ENCODE measurements at places on chromosomes 2 and 18.
A peak's percentile ranks its signal among the peaks of the same experiment; 100 is the strongest.

- DNase-seq, result no peak
Measured at GRCh38 chr2:119846021-119846420, 86.3 kb downstream of the PTPN4 start.

GRCh38 chr2:96763511-96764252, 3.0 kb downstream of the CNNM4 start:
- DNase-seq, result peak; percentile 34

- peak; percentile 92 for DNase-seq
Measured at GRCh38 chr18:36809590-36810381, 19.0 kb downstream of the TPGS2 start.

- no peak for DNase-seq
Measured at GRCh38 chr2:210337159-210337558, 22.2 kb upstream of the MYL1 start.

DNA sequence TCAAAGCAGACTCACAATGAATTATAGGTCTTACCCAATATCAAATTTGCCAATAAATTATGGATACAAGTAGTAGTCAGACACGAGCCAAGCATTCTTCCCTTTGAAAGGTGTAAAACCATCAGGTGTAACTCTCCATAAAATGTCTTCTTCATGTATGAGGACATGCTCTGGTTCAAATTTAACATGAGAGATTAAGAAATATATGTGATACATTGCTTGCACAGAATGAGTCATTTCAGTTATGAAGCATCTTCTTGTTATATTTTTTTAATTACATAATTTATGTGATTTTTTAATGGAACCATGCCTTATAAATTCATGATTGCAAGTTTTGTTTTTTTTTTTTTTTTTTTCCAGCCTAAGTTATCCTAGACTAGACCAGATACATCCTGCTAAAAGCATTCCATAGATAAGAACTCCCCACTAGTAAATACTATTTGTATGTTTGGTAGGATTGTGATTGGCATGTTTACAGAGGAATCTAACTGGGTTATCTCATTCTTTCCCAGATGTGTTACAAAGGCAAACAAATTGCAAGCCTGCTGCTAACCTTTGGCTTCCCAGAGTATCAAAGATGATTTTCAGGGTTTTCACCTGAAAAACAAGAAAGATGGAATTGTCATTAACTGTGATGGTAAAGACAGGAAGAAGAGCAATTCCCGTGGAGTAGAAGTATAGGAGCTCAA, 621.9 kb downstream of the XIRP2 start:
- DNase-seq, result no peak

- peak; percentile 17 for DNase-seq
Measured at GRCh38 chr2:44616667-44617155, 255.0 kb downstream of the CAMKMT start.

GRCh38 chr2:168710754-168711467, 91.5 kb upstream of the NOSTRIN start:
- DNase-seq, result no peak

- no peak for DNase-seq
Measured at GRCh38 chr2:10333966-10334365, 31.3 kb downstream of the HPCAL1 start.

- no peak for DNase-seq
Measured at GRCh38 chr2:239394978-239395377, 5.8 kb downstream of the HDAC4 start.

GRCh38 chr2:110126086-110126773, 10.6 kb upstream of the MALL start:
- DNase-seq, result peak; percentile 24

GRCh38 chr2:31213601-31214443, 3.5 kb downstream of the CAPN14 start:
- no peak for DNase-seq

DNA sequence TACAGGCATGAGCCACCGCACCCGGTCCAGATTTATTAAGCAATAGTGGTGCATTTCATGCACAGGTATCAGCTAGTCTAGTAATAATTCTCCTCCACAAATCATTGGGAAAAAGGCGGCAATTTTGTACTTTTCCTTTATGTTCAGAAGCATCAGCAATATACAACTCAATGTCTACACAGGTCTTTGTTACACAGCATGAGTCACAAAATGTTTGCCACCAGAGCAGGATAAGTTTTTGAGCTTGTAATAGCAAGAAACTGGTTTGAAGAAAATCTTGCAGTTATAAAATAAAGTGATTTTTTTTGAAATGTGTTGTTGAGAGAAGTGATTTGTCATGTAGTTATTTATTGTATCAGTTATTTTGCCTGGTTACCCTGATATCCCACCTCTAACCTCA, 4.8 kb upstream of the ITPRIPL1 start:
- DNase-seq, result no peak

- no peak for DNase-seq
Measured at GRCh38 chr2:23414106-23414505, 29.1 kb downstream of the KLHL29 start.

DNA sequence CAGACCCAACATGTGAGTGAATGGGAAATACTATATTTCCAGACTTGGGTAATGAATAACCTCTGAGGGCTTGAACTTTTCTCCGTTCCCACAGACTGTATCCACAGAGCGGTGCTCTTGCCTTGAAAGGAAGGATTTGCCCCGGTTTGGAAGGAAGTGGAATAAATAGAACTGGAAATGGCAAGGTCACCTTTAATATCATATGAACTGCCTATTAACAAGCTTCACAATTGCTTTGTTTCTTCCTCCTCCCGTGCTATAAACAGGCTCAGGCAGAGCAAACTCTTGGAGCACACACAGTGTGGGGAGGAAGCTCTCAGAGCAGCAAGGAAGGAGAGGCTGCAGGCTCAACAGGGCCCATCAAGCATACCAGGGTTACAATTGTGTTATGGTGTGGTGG, 28.5 kb upstream of the DARS1 start:
- no peak for DNase-seq

DNA sequence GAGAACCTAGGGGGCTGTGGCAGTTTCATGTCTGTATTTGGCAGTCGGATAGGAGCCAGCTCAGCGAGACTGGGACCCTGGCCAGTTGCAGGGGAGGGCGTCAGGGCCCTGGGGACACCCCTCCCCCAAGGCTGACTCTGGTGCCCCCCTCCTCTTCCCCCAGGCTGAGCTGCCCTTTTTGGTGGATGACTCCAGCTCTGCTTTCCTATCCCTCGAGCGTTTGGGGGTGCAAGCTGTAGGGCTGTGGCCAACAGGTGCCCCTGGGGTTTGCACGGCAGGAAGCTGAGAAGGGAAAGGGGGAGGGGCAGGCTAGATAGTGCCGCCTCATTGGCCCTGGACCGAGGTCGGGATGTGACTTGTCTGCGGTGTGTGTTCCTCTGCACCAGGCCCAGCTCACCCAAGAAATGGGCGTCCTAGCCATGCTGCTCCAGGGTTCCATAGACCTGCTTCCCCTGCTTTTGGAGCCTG, 26.4 kb downstream of the SPEG start:
- DNase-seq, result no peak

DNA sequence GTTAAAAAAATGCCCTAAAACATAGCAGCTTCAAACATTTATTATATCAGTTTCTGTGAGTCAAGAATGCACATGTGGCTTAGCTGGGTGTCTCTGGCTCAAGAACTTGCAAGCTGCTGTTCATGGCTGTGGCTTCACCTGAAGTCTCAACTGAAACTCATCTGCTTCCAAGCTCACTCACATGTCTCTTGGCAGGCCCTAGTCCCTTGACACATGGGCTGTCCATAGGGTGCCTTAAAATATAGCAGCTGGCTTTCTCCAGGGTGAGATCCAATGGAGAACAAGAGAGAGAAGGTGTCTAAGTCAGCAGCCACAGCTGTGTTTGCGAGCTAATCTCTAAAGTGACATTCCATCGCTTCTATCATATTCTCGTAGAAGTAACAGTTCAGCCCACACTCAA, 152.8 kb downstream of the DSEL start:
- no peak for DNase-seq
